ENCODE measurements at places on chromosomes 11 and 22.

- no peak for DNase-seq
These were observed 60.6 kb downstream of the PPP6R2 start for GRCh38 chr22:50403701-50404101.

DNA sequence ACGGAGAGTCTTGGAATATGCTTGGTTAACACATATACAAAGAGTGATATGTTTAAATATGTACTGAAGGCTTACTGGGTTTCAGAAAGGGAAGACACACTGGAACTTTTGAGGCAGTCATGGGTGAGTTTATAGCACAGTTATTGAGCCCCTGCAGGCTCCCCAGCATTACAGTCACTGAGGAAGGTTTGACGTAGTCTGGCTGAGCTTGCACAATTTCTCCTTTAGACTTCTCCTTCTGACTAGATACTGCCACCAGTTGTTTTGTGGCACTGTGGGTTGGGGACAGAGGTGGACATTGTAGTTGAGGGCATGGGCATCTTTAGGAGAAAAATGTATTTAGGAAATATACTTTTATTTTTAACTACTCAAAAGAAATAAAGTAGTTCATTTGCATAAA lies 285.4 kb downstream of the C11orf87 start:
- DNase-seq, result no peak

GRCh38 chr22:44382116-44383038 lies 69.6 kb upstream of the SHISAL1 start:
- no peak for DNase-seq

- DNase-seq, result no peak
These were observed 21.9 kb downstream of the HSPA8 start for GRCh38 chr11:123040111-123040432.

GRCh38 chr22:27416511-27417420 lies 384.8 kb downstream of the MN1 start:
- no peak for DNase-seq

DNA sequence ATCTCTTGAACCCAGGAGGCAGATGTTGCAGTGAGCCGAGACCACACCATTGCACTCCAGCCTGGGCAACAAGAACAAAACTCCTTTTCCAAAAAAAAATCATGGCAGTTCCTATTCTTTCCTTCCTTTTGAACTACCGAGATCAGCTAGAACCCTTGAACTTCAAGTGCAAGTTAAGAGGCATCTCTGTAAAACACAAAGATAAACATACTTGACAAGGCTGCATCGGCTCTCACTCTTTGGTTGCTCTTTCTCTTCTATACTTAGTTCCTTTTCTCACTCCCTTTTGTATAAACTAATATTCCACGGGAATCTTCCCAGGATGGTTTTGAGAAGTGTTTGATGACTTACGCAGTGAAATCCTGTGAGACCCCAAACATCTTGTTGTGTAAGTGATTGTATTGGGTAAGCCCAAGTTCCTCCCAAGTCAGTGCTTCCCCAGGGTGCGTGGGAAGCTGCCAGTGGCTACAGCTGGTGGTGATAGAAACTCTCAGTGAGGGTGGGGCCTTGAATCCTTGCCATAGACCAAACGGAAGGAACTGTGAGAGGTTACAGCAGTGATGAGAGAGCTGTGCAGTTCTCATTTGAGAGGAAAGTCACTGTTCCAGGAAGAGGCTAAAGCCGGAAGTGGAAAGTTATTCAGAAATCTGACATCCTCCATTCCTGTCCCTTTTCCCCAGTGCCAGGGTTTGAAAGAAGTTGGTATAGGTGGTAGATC lies 24.1 kb upstream of the CDC42EP2 start:
- DNase-seq, result no peak
